ENCODE measurements at places on chromosomes 13 and 19.

- H3K27ac ChIP-seq: no peak overlapping the region
These were observed 3.4 kb upstream of the NUP62 start for GRCh38 chr19:49932731-49933131.

- no peak for DNase-seq
- H3K4me1 ChIP-seq: no peaks in the 10 kb centered on the region
- H3K27me3 ChIP-seq: no peaks in the 10 kb centered on the region
- no peak overlapping the region for H3K4me3 ChIP-seq
- no peak overlapping the region for H3K27ac ChIP-seq
These were observed 120.9 kb downstream of the RBM26 start for GRCh38 chr13:79285159-79285558.

GRCh38 chr13:49597043-49597641, 11.8 kb upstream of the RCBTB1 start:
- no peaks in the 10 kb centered on the region for H3K27me3 ChIP-seq
- H3K36me3 ChIP-seq: no peaks in the 10 kb centered on the region
- DNase-seq: no peak
- H3K4me3 ChIP-seq: no peak overlapping the region
- H3K27ac ChIP-seq: no peak overlapping the region

GRCh38 chr19:50639121-50640112, at the start of gene SYT3:
Gene SYT3, minus strand, starts transcription at chr19:50639881. Its CDS starts 2,470 bp downstream, at chr19:50637411.
- H3K4me3 ChIP-seq: no peak within 1 kb of the TSS
- no peak within 1 kb of the TSS for H3K27ac ChIP-seq
- H3K4me1 ChIP-seq: no peaks in the 10 kb centered on the region
- peaks cover 2% of the 10 kb centered on the region for H3K27me3 ChIP-seq
- no peak for DNase-seq

GRCh38 chr13:103140001-103140671, 73.9 kb upstream of the SLC10A2 start:
- H3K4me1 ChIP-seq: no peaks in the 10 kb centered on the region
- H3K27me3 ChIP-seq: no peaks in the 10 kb centered on the region
- no peak overlapping the region for H3K4me3 ChIP-seq
- DNase-seq: peak; percentile 52
- no peaks in the 10 kb centered on the region for H3K36me3 ChIP-seq
- no peak overlapping the region for H3K27ac ChIP-seq

DNA sequence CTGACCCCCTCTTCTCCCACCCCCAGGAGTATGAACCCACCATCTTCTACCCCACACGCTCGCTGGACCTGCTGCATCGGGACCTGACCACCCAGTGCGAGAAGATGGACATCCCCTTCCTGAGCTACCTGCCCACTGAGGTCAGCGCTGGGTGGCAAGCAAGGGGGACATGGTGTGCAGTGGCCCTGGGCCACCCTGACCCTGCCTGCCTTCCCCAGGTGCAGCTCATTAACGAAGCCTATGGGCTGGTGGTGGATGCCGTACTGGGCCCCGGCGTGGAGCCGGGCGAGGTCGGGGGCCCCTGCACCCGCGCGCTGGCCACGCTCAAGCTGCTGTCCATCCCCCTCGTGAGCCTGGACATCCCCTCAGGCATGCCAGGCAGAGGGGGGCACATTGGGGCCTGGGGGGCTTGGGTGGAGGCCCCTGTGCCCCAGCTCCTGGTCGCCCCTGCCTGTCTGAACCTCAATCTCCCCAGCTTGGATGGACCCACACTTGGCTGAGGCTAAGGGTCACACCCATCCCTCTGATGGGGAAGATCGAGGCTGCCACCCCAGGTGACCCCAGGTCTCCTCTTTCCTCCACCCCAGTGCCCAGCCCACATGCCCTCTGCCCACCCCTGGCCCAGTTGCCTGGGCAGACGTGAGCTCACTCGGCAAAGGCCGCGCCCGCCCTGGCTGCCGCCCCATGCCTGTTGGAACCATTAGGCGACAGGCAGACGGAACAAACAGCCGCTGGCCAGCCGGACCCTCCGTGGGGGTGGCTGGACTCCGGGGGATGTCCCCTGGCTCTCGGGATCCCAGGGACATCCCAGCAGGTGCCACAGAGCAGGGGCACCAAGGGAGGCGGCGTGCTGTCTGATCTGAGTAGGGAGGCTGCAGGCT, 2.5 kb upstream of the CILP2 start:
- H3K4me3 ChIP-seq: no peak overlapping the region
- DNase-seq: no peak
- H3K27me3 ChIP-seq: peaks cover 3% of the 10 kb centered on the region
- no peaks in the 10 kb centered on the region for H3K36me3 ChIP-seq
- no peaks in the 10 kb centered on the region for H3K4me1 ChIP-seq

DNA sequence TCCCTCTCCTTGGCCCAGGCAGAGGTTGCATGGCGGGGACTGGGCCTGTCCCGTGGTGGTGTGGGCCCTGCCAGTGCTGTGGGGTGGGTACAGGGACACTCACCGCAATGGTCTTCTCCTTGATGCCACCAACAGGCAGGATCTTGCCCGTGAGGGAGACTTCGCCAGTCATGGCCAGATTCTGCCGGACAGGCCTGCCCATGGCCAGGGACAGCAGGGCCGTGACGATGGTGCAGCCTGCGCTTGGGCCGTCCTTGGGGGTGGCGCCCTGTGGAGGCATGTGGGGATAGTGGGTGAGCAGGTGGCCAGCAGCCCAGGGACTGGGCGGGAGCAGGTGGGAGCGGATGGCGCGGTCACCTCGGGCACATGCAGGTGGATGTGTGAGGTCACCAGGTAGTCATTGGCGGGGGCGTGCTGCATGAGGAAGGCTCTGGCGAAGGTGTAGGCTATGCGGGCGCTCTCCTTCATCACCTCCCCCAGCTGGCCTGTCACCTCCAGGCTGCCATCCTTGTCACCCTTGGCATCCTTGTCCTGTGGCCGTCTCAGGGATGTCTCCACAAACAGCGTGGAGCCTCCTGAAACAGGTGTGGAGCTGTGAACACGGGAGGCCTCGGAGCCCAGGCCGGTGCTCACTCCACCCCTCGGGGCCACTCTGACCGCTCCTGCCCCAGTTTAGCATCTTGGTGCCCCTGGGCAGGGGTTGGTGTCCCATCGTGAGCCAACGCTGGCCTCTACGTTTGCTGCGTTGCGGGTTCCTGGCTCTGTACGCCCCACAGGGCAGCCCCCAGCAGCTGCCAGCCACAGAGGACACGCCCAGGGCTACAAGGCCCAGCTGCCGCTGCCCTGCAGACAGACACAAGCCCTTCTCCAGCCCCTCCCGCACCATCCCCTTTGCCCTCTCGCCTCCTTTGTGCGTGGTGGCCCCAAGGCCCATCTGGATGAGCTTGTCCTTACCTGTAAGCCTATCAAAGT, 3.4 kb downstream of the RPL36 start:
- no peak for DNase-seq
- H3K4me3 ChIP-seq: peak overlapping the region; percentile 94
- H3K4me1 ChIP-seq: peaks cover 10% of the 10 kb centered on the region
- no peaks in the 10 kb centered on the region for H3K27me3 ChIP-seq
- peaks cover 9% of the 10 kb centered on the region for H3K36me3 ChIP-seq

Data from GM12878 (cell line).